Mesothelial cell of epicardium (in vitro differentiated cells): ENCODE measurements at places on chromosomes 1 and 21. TPM values are rescaled to one million over a fixed set of nuclear protein-coding genes. Genes with fewer than 3 reads are reported as not detected.

DNA sequence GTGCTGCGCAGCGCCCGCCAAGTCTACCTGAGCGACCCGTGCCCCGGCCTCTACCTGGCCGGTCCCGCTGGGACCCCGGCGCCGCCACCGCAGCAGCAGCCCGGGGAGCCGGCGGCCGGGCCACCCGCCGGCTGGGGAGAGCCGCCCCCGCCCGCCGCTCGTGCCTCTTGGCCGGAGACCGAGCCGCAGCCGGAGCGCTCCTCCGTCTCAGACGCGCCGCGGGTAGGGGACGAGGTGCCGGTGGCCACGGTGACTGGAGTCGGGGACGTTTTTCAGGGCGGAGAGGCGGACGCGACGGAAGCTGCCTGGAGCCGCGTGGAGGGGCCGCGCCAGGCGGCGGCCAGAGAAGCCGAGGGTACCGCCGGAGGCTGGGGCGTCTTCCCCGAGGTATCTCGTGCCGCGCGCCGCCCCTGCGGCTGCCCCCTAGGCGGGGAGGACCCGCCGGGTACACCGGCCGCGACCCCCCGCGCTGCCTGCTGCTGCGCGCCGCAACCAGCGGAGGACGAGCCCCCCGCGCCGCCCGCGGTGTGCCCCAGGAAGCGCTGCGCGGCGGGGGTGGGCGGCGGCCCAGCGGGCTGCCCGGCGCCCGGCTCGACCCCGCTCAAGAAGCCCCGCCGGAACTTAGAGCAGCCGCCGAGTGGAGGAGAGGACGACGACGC, 646 bp downstream of the IER5 start:
- H3K4me1 ChIP-seq: peaks cover 32% of the 10 kb centered on the region
- H3K27ac ChIP-seq: peak overlapping the region; percentile 97
- no peaks in the 10 kb centered on the region for H3K27me3 ChIP-seq
- no peak for DNase-seq

GRCh38 chr1:89616844-89617627, 15.9 kb upstream of the LRRC8C start:
- H3K4me3 ChIP-seq: no peak overlapping the region
- no peak overlapping the region for H3K27ac ChIP-seq
- peaks cover 18% of the 10 kb centered on the region for H3K27me3 ChIP-seq
- H3K4me1 ChIP-seq: peaks cover 8% of the 10 kb centered on the region
- no peak for DNase-seq

DNA sequence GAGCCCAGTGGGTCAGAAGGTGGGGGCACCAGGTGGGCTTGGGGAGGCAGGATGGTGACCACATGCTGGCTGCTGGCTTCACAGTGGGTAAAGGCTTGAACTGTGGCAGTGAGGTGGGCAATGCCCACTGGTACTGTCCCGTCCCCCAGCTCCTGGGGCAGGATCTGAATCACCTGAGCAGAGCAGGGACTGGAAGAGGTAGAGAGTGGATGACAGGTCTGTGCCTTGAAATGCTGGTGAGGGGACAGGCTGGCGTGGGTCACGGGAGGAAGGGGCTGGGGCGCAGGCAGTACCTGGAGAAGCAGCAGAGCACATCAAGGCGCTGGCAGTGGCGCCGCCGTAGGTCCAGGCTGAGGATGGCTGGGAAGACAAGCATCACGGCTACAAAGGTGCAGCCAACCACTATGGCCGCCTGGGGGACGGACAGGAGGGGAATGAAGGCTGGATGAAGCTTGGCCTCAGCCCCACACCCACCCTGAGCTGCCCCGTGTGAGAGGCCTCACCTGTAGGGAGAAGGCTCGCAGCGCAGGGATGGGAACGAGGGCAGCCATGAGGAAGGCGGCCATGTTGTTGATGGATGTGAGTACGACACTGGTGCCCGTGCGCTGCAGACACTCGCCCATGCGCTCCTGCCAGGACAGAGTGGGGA, 14.9 kb downstream of the PTCH2 start:
- no peaks in the 10 kb centered on the region for H3K27me3 ChIP-seq
- H3K4me1 ChIP-seq: peaks cover 19% of the 10 kb centered on the region
- H3K36me3 ChIP-seq: no peaks in the 10 kb centered on the region

DNA sequence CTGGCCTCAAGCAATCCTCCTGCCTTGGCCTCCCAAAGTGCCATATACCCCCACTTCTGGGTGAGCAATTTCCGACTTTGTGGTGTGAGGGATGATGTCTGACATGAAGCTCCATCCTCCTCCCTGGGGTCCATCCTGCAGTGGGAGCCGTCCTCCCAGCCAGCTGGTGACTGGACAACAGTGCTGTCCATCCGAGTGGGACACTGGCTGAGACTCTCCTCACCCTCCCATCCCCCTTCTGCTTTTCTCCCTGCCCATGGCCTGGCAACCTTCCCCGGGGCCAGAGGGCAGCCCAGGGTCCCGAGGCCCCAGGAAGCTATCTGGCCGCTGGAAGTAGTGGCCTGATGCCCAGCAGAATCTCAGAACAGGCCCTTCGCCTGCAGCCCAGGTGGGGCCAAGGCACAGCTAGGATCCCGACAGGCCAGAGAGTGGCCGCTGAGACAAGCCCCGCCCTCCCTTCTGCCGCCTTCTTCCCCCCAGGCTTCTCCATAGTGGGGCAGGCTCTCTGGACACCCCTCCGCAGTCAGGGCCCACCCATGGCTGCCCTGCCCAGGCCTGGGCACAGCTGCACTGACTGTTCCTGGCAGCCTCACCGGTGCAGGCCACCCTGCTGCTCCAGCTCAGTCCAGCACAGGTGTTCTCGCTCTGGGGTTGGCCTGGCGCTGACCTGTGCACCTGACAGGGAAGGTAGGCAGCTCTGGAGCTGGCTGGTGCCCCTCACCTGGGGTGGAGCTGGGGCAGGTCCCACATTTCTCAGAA, 8.4 kb upstream of the FAAP20 start:
- no peak for DNase-seq
- no peak overlapping the region for H3K27ac ChIP-seq
- no peak overlapping the region for H3K4me3 ChIP-seq
- no peaks in the 10 kb centered on the region for H3K27me3 ChIP-seq
- no peaks in the 10 kb centered on the region for H3K36me3 ChIP-seq

DNA sequence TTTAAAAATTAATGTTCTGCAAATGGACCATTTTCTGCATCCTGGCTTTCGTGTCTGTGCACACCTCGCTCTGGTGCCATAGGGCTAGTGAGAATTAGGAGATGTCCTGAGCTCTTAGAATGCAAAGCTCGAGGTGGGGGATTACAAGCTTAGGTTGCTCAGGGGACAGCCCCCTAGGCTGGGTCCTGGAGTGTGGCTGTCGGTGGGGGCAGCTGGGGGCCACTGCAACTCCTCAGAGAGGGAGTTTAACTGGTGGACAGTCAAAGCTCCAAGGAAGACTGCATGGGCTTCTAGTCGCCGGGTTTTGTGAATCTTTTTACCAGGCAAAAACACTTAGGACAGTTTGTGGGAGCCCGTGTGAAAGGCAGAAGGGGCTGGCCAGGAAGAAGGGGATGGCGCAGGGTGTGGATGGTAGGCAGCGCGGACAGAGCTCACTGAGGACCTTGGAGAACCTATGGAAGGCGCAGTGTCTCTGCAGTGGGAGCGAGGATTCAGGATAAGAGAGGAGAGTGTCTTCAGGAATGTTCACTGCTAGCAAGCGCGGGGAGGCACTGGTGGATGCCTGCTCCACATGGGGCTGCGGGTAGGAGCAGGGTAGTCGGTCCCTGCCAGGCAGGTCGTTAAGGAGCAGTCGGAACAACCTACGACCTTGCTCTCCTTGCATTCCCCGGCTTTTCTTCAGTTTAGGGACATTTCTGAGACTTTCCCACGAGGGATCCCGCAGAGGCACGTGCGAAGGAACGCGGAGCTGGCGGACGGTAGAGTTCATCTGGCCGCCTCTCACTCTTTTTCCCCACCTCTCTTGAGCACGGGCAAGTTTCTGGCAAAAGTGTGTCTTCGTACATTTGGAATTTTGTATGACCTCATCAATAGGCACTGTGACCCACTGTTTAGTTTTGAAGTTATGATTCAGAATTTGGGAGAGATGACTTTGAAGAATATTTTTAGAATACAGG, 12.9 kb upstream of the KCNE1 start:
- peaks cover 13% of the 10 kb centered on the region for H3K36me3 ChIP-seq
- peak overlapping the region; percentile 98 for H3K27ac ChIP-seq
- H3K4me3 ChIP-seq: peak overlapping the region; percentile 61
- no peak for DNase-seq
- H3K27me3 ChIP-seq: no peaks in the 10 kb centered on the region
- H3K4me1 ChIP-seq: peaks cover 24% of the 10 kb centered on the region

GRCh38 chr21:32437729-32438128, 25.2 kb downstream of the EVA1C start:
- H3K36me3 ChIP-seq: no peaks in the 10 kb centered on the region
- H3K27me3 ChIP-seq: peaks cover 31% of the 10 kb centered on the region
- no peak for DNase-seq
- no peak overlapping the region for H3K4me3 ChIP-seq

DNA sequence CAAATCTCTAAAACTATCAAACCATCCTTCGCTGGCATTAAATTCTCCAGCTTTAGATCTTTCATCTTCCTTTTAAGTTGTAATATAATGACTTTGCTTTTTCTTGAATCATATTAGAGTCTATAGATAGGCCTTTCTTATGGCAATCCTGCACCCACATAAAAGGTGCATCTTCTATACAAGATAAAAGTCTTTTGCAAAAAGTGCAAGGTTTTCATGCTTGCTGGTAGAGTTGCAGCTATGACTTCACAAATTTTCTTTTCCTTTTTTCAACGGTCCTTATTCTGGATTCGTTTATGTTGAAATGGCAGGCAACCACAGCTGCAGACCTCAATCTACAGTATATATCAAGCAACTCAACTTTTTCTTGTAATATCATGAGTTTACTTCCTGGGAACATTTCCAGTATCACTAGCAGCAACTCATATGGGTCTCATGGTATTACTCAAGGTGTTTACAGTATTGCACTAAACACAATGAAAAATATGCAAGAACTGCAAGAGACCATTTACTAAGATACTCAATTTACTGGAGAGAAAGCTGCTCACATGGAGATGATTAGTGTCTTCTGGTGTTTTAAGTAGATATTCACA, 22.1 kb downstream of the OMA1 start:
- no peak overlapping the region for H3K4me3 ChIP-seq
- H3K27ac ChIP-seq: no peak overlapping the region
- no peaks in the 10 kb centered on the region for H3K27me3 ChIP-seq
- no peak for DNase-seq

DNA sequence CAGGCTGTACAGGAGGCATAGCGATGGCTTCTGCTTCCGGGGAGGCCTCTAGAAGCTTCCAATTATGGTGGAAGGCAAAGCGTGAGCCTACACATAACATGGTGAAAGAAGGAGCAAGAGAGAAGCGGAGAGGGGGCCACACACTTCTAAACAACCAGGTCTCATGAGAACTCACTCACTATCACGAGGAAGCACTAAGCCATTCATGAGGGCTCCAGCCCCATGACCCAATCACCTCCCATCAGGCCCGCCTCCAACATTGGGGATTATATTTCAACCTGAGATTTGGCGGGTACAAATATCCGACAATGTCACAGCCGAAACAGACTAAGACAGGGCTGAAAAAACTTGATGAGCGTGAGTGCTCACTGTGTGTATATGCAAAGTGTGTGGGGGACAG, 89.3 kb upstream of the CNIH3 start:
- H3K27ac ChIP-seq: no peak overlapping the region
- H3K36me3 ChIP-seq: no peaks in the 10 kb centered on the region
- H3K4me3 ChIP-seq: no peak overlapping the region

DNA sequence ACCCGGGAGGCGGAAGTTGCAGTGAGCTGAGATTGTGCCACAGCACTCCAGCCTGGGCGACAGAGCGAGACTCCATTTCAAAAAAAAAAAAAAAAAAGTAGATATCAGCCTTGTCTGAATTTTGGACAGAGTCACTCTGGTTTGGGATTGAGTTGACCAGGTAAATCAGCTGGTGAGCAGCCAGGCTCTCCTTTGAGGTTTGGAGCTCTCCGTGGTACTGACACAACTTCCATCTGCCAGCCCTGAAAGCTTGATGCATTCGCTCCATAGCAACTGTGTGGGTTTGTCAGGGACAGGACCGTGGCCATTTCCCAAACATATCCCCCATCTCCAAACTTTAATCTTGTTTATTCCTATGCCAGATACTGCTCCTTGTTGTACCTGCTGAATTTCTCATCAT, 155.2 kb downstream of the DMRTA2 start:
- H3K4me1 ChIP-seq: no peaks in the 10 kb centered on the region
- H3K36me3 ChIP-seq: no peaks in the 10 kb centered on the region
- no peak for DNase-seq
- H3K27me3 ChIP-seq: no peaks in the 10 kb centered on the region
- H3K4me3 ChIP-seq: no peak overlapping the region

DNA sequence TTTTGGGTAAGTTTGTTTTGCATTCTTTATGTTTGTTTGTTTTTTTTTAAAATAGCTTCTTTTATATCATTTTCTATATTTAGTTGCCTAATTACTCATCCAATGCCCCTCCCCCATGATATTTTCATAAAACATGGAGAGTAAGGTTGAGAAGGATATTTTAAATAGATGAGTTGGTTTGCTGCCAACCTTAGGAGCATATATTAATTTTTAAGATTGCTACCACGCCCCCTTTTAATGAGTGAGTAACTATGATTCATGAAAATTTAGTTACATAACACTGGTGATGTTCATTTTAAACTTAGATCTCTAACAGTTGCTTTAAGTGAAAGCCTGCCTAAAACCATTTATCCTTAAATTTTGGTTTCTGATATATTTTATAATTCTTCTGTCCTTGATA, 18.7 kb downstream of the TMEM50A start:
- H3K36me3 ChIP-seq: peaks cover 34% of the 10 kb centered on the region
- H3K27me3 ChIP-seq: no peaks in the 10 kb centered on the region
- no peak overlapping the region for H3K4me3 ChIP-seq
- no peak for DNase-seq
- no peak overlapping the region for H3K27ac ChIP-seq

DNA sequence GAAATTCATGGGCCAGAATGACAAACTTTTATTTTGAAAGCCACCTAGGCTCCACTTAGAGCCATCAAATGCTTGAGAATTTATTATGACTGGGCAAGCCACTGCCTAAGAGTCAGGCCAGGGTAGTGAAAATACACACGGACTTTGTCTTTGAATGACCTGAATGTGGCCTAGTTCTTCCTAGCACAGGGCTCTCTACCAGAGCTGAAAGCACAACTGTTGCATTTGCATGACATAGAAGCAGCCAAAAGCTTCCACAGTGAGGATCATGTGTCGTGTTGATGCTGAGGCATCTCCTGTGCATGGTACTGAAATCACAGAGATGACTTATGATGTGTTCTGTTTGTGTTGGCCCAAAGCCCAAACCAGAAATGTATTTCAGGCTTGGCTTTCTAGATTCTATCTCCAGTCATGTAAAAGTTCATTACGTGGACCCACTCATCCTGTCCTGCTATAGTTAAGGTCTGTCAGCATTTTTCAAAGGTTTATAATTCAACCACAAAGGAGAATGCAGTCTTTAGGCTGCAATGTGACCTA, 164.0 kb upstream of the UBE2U start:
- H3K27ac ChIP-seq: peak overlapping the region; percentile 97
- peaks cover 17% of the 10 kb centered on the region for H3K36me3 ChIP-seq
- DNase-seq: peak; percentile 76
- H3K4me3 ChIP-seq: no peak overlapping the region

PLPPR4 gene
- 0.13 to 0.16 TPM (median 0.14 TPM) in 3 replicates for total RNA-seq

CEP104 gene
- total RNA-seq: 32.2 to 37.0 TPM (median 35.2 TPM) in 3 replicates

S100A7 gene
- total RNA-seq: not detected in 3 replicates

BNIPL gene
- 4.2 to 5.7 TPM (median 4.6 TPM) in 3 replicates for total RNA-seq

HECTD3 gene
- total RNA-seq: 30.3 to 34.3 TPM (median 32.3 TPM) in 3 replicates

RIMS3 gene
- total RNA-seq: 12.5 to 13.0 TPM (median 12.9 TPM) in 3 replicates

IL22RA1 gene
- total RNA-seq: 0.09 to 0.11 TPM in 2 of 3 replicates, not detected in the other
